ENCODE measurements at places on chromosomes 11 and 22.

DNA sequence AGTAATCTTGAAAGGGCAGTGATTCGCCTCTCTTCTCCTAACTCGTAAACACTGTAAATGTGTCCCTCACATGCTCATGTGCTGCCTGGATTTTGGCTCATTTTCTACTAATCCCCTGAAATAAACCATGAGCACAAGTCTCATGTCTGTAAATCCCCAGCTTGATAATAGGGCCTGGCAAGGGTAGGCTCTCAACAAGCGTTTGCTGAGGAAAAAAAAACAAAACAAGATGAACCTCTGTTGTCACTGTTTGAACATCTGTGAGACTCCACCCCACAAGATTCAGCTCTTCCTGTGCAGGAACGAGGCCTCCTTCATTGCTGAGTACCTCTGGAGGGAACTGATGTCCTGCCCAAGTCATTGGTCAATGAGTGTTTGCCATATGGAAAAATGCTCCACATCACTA, 4.5 kb upstream of the CYB5R2 start:
- no peak for DNase-seq

- no peak for DNase-seq
Measured at GRCh38 chr11:59660621-59661020, 8.2 kb downstream of the PATL1 start.

- DNase-seq = no peak
Measured at GRCh38 chr22:19680287-19680881, 33.9 kb upstream of the SEPTIN5 start.

DNA sequence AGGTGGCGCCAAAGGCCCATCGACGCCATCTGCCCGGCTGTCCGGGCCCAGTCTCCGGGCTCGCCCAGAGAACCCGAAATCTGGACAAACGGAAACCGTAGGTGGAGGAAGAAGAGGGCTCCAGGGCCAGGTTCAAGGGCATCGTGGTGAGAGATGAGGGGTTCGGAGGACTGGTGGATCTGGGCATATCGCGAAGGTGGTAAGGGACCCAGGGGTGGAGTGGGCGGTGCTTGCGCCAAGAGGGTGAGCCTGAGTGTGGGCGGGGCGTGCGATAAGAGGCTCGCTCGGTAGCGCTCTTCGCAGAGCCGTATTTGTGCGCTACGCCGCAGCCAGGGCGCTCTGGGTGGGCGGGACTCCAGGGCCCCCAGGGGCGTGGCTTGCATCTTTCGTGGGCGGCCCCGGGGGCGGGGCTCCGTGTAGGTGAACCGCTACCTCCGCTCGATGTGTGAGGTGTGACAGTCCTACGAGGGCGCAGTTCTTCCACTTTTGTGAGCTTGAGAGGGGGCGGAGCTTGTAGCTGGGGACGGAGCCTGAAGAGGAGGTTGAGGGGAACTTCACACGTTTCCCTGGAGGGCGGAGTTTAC, 4.8 kb downstream of the CD248 start:
- DNase-seq = no peak

- DNase-seq = no peak
Measured at GRCh38 chr22:38632528-38632927, 23.7 kb downstream of the FAM227A start.

DNA sequence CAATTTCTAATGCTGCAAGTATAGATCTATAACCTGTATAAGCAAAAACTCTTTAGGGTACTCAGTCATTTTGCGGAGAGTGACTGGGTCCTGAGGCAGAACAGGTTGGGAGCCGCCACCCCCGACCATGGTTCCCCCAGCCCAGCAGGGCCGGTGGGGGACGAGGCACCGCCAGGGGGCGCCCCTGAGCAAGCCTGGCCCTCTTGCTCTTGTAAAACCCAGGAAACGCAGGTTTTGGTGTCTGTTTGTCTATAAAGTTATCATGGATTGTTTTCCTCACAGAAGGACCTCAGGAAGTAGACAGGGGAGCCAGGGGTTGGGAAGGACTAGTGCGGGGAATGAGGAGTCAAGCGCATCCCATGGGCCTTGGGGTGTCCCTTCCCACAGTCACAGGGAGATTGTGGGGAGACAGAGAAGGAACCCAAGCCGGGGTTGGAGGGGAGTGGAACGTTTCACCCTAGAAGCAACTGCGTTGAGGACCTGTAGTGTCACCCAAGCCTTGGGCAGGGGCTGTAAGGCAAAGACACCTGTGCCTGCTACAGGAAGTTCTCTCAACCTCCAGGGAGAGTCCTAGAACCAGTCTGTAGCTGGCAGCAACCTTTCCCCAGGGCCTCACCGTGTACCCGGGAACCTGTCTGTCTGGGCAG, 26.4 kb downstream of the KCTD17 start:
- no peak for DNase-seq

DNA sequence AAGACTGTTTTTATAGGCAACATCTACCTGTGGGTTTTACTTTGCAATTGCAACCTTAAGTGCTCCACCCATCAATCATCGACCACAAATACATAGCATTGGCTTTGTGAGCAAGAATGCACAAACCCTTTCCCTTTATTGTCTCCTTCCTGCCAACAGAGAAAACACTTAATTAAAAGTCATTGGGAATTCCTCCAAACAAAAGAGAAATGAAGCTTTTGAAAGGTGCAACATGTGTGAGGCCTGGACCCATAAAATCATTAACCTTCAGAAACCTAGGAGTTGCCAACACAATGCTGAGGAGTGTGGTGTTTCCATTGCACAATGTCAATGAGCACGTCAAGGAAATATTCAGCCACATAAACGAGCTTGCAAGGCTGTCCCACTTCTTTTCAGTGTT, 223.2 kb downstream of the BLID start:
- no peak for DNase-seq

DNA sequence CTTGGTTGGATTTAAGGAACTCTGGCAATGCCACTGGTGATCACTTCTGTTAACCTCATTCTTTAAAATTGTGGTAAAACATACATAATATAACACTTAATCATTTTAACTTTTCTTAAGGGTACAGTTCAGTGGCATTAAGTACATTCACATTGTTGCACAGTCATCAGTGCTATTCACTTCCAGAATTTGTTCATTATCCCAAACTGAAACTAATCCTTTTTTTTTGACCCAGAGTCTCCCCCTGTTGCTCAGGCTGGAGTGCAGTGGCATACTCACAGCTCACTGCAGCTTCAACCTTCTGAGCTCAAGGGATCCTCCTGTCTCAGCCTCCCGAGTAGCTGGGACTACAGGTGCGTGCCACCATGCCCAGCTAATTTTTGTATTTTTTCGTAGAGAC, 10.6 kb downstream of the ELF5 start:
- no peak for DNase-seq

GRCh38 chr11:11311169-11311568, 41.9 kb downstream of the CSNK2A3 start:
- DNase-seq = no peak

DNA sequence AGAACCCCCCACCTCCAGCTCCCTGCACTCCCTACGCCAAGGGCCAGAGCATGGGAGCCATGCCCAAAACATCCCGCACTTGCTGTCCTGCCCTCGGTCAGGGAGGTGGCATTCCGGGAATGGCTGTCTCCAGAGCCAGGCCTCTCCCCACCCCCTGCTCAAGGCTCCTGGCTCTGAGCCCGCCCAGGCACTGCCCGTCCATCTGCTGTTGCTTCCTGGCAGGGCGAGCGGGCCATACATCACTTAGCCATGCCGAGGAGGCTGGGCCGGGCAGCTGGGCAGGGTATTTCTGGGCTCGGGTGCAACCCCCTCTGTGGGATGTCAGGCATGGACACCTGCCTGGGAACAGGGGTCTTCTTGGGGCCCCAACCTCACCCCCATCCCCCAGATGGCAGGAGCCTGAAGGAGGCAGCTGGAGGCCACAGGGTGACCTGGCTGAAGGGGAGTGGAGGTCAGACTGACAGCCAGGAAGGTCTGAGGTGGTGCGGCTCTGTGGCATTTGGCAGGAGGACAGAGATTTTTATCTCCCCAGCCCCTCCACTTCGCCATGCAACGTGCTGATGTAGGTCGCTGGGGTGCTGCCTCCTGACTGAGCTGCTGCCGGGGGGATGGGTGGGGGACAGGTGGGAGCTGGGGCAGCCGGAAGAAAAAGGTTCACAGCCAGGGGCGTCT, 8.7 kb upstream of the CABP7 start:
- DNase-seq = no peak

- DNase-seq = no peak
Measured at GRCh38 chr22:19173047-19174035, 5.2 kb downstream of the SLC25A1 start.

GRCh38 chr11:32143378-32143777, 52.5 kb downstream of the RCN1 start:
- no peak for DNase-seq

- no peak for DNase-seq
Measured at GRCh38 chr11:110011595-110011994, 81.6 kb upstream of the ZC3H12C start.

GRCh38 chr22:32858957-32859356, 57.5 kb downstream of the TIMP3 start:
- no peak for DNase-seq

All from cortex of kidney (tissue), 1 donor.